ENCODE measurements at places on chromosomes 6 and 20.
A peak's percentile ranks its signal among the peaks of the same experiment; 100 is the strongest.

GRCh38 chr20:20683481-20684321 is 28.7 kb downstream of the RALGAPA2 start:
- no peak for DNase-seq

GRCh38 chr6:74054190-74054589 is 358.2 kb downstream of the CD109 start:
- DNase-seq: no peak

- DNase-seq: no peak
These were observed 386.7 kb downstream of the TFAP2A start for GRCh38 chr6:10028222-10028621.

DNA sequence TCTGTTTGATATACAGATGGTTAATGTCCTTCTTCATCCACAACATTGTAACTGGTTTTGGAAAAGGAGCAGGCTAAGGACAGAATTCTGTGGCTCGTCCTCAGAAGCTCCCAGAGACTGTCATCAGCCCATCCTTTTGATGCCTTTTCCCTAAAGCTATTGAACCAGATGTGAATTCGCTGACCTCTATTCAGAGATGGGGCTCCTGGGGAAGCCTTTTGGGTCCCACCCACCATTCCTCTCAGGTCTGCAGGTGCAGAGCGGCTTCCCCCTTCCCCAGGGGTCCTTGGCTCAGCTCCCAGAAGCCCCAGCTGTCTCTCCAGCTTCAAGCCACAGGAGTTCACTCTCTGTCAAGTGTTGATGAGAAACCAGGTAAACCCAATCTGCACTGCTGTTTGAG is 191.7 kb downstream of the SMOC2 start:
- no peak for DNase-seq

DNA sequence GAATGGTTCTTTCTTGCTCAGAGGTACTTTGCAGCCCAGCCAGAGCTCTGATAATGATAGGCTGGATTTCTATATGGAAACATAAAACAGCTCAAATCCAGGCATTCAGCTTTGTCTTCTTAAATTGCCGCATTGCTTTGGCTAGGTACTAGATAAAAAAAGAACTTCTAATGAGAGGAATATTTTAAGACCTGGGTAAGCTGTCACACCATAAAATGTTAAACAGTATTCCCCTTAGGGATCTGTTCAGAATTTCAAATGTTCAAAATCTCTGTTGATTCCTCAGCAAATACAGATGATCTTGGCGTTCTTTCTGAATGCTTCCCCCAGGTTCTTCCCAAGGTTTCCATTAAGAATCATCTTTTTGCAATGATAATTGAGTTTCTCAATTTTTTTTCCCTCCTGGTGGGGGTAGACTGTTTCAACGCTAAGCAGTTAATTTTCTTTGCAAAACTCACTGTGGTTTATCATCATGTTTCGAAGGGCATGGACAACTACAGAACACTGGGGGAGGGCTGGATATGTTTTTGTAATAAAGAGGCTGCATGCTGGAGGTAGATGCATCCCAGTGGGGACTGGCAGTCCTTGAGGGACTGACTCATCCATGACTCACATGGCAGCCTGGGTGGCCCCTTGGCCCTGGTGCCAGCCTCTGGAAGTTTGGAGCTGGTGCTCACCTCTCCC is 31.0 kb downstream of the TIAM2 start:
- DNase-seq: peak; percentile 22

- peak; percentile 42 for DNase-seq
These were observed 11.4 kb upstream of the TSPYL4 start for GRCh38 chr6:116265041-116265829.

- no peak for DNase-seq
These were observed 96.1 kb downstream of the NUS1 start for GRCh38 chr6:117771403-117771802.

- DNase-seq: no peak
These were observed 32.8 kb downstream of the KCNK17 start for GRCh38 chr6:39281312-39281980.

DNA sequence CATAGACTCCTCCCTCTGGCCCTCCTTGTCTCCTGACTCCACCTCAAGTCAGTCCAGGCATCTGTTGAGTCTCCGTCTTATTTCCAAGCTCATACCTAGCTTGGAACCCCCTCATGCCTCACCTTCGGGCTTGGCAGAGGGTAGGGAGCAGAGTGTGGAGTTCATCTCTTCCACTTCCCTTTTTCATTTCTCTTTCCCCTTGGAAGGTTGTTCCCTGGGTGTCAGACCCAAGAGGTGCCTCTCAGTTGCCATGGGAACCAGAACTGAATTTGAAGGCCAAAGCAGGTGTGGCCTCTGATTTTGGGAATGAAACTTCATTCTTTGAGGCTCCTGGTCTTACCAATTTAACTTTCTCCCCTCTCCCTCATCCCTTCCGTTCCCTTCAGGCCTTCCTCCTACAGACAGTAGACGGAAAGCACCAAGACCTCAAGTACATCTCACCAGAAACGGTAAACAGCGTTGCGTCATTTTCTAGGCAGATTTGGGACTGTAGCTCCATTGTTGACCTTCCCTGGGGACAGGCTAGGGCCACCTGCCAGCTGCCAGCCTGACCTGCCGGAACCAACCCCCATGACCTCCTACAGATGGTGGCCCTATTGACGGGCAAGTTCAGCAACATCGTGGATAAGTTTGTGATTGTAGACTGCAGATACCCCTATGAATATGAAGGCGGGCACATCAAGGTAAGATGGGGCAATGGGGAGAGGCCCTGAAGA is 6.6 kb downstream of the CDC25B start:
- no peak for DNase-seq

GRCh38 chr6:19050765-19051164 is 663.6 kb downstream of the RNF144B start:
- DNase-seq: no peak

- DNase-seq: no peak
These were observed 52.6 kb downstream of the THBS2 start for GRCh38 chr6:169200893-169201514.

- no peak for DNase-seq
These were observed 35.6 kb downstream of the LRRC1 start for GRCh38 chr6:53830366-53830765.

GRCh38 chr6:22043284-22043962 is 253.4 kb downstream of the PRL start:
- DNase-seq: no peak

GRCh38 chr6:160863782-160864181 is 127.8 kb upstream of the MAP3K4 start:
- no peak for DNase-seq

DNA sequence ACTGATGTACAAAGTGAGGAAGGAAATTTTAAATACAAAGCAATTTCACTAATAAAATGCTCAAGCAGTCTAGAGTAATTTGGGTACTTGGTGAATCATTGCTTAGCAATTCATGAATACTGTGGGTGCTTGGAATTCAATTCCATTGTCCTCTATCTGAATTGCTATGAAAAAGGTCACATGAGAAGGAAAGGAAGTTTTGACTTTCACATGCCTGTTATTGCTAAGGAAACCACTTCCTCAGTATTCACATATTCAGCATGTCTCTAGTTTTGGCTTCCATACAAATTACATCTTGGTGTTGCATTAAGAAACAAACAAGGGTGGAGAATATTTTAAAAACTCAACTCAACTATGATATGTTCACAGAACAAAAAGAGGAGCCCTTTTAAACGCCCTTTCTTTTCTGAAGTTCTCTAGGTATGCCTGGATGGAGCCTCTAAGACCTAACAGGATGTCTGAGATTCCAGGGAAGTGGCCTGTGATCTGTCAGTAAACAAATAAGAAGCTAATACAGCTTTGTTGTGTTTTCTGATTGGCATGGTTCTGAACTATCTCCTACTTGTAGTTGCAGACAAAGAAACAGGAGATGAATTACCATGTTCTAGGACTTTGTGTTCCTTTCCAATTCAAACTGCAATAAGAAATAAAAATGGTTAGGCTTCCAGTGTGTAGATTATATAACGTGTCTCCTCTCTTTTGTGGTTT is 190.4 kb downstream of the OGFRL1 start:
- DNase-seq: no peak

GRCh38 chr6:164546263-164546662 is 763.1 kb downstream of the C6orf118 start:
- no peak for DNase-seq

- DNase-seq: no peak
These were observed 40.7 kb downstream of the SLC22A3 start for GRCh38 chr6:160388922-160389321.

GRCh38 chr20:57402206-57403125 is 11.3 kb downstream of the RBM38 start:
- no peak for DNase-seq

GRCh38 chr6:108768792-108769524 is 79.3 kb upstream of the ARMC2 start:
- DNase-seq: no peak

- DNase-seq: no peak
These were observed 264.1 kb downstream of the FOXC1 start for GRCh38 chr6:1873781-1874180.

DNA sequence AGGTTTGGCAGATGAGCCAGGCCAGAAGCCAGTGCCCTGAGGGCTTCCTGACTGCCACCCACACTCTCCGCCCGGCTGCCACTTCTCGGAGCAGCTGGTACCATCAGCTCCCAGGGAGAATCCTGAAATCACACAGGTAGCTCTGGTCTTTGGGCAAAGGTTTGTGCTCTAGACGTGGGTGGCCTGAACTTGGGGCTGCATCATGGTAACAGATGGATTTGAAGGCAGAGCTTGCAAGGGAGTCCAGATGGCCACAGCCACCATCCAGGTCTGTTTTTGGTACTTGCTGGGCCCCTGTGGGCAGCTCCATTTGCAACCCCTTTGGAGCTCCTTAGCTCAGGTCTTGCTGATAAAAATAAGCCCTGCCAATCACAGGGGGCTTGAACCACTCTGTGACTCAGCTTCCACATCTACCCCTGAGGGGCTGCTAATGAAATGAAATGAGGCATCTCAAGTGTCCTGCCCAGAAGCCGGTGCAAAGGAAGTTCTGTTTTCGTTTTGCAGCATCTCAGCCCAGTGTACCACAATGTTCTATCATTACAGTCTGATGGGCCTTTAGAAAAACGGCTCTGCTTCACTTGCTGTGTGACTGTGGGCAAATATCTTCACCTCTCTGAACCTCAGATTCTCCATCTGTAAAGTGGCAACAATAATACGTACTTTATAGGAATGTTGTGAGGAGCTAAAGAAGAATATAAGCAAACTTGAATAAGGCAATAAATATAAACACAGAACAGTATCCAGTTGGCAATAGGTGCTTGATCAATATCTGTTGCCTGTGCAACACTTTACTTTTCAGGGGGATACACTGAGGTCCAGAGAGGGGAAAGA is 25.1 kb upstream of the CDH22 start:
- DNase-seq: no peak

DNA sequence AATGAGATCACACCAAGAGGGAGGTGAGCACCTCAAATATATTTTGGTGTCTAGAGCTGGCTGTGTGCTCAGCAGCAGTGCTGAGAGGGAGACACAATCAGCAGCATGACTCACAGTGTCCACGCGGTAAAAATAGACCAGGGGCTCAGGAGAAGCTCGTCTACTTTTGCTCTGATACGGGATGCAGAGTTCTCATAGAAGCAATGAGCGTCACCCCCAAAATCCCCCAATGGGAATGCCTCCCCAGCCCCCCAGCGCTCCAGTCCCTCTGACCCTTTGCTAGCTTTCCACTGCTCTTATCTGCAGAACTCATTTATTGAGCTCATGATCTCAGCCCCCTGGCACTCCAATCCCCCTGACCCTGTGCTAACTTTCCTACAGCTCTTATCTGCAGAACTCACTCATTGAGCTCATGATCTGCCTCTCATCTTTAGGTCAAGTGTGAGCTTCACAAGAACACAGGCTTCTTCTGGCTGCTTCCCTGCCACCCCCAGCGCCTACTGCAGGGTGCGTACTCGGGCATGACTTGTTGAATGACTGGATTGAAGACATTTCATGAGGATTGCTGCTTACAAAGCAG is 34.0 kb downstream of the SYNDIG1 start:
- no peak for DNase-seq

GRCh38 chr6:151044465-151045441 is 179.3 kb downstream of the MTHFD1L start:
- DNase-seq: no peak

DNA sequence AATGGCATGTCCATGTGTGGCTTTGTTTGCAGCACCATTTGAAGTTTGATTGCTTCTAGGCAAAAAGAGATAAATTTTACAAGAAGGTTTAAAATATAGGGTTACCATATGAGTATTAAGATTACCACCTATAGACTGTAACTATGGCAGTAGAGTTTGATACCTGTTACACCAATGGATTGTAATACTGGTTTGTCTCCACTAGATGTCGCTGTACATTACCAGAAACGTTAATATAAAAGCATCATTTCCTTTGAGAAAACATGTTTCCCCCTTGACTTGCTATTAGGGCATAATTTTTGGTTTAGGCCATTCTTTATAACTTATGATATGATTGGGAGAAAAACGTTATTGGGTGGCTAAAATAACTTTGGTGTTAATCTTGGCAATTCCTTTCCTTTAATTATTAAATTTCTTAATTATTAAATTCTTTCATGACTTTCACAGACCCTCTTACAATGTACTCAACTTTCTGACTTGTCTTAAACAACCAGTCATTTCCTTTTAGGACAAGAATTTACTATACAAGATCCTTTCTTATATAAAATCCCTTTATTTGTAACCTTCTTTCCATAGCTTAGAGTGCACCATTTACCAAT is 42.8 kb downstream of the HLA-DPB1 start:
- no peak for DNase-seq

GRCh38 chr20:58547623-58548475 is 32.6 kb upstream of the APCDD1L start:
- no peak for DNase-seq

DNA sequence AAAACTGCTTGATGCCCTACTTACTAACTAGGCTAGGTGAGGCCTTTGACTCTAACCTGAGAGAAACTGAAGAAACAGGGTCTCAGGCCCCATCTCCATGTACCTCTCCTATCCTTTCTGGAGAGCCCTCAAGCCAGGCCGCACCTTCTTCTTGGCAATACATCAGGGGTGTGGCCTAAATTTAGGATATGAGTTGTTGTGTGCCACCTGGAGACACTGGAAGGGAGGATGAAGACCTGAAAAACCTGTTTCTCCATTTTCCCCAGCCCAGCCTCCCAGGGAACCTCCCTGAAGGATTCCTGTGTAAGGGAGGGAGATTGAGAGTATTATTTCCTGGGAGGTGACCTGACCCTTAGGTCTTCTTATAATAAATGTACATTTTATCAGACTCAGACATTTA is 3.1 kb downstream of the LY6G6D start:
- DNase-seq: no peak
